Astrocyte (in vitro differentiated cells and primary cell): ENCODE measurements at places on chromosomes 7 and 10.

GRCh38 chr10:33519130-33519860 is 184.8 kb upstream of the NRP1 start:
- no peak for DNase-seq

DNA sequence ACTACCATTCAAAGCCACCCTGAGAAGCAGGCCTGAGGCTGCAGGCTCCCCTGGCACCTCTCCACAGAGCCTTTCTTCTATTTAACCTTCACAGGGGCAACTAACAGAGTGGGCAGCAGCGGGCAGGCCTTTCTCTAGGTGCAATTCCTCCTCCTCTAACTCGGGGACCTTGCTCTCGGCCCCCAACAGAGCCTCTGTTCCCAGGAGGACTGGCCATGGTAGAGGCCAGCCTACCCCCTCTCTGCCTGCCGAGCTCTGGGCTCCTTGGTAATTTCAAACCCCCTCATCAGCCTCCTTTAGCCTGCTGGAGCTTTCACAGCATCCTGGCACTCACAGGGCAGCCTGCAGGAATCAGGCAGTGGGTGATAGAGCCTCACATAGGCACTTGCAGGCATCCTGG is 920.8 kb upstream of the ZNF722 start:
- no peak for DNase-seq

GRCh38 chr7:121084256-121084655 is 95.7 kb downstream of the CPED1 start:
- DNase-seq, result peak; percentile 22

- DNase-seq, result peak; percentile 33
Measured at GRCh38 chr7:27196287-27196767, 3.6 kb downstream of the HOXA13 start.

- DNase-seq, result no peak
Measured at GRCh38 chr7:55575733-55576132, 3.4 kb upstream of the VOPP1 start.

DNA sequence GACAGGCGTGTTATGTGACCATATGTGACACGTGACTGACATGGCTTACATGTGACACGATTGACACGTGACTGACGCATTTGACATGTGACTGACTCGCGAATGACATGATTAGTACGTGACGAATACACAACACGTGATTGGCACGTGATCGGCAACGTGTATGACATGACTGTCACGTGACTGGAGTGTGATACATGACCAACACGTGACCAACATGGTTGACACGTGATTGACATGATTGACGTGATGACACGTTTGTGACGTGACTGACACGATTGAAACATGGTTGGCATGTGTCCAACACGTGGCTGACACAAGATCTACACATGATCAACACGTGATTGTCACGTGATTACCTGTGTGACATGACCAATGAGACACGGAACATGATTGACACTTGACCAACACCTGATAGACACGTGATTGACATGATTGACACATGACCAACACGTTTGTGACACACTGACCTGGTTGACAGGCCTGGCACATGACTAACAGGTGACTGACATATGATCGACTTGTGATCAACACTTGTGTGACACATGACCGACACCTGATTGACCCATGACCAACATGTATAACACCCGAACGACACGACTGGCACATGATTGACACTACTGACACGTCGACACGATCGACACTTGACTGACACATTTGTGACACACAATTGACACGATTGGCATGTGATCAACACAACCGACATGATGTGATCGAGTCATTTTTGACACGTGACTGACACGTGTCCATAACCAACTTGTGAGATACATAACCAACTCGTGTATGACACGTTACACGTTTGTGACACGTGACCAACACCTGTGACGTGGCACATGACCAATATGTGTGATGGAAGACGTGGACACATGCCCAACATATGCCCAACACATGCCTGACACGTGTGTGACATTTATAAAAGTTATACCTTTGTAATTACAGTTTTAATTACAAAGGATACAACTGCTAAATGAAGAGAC is 21.1 kb downstream of the CRPPA start:
- peak; percentile 4 for DNase-seq

DNA sequence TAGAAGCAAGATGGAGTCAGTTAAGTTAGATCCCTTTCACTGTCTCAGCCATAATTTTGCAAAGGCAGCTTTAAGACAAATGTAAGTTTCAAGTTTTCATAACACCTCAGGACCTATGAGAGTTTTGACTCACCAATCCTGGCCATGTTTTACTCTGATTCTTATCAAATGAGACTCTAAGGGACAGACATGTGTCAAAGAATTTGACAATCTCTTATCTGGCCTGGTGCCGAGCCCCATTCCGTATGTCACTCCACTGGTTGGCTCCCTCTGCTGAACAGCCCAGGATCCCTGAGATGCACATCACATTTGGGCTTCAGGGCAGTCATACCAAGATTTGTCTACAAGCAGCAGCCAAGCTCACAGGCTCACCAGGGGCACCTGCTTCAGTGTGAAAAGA is 187.6 kb upstream of the STK17A start:
- no peak for DNase-seq

DNA sequence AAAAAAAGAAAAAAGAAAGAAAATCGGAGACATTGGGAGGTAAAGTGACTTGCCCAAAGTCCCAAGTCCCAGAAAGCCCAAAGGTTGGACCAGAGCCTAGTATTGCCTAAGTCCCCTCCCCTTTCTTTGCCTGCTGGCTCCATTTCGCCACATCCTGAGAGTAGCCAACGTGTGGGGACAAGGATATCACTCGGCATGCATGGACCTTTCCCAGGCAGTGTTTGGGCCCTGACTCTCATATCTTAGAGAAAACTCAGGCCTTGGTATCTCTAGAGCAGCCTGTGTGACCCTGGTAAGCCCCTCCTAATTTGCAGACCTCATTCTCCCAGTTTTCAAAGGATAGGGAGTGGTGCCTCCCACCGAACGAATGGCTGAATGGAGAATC is 294.2 kb upstream of the ZMIZ1 start:
- no peak for DNase-seq

GRCh38 chr7:30702200-30702599 is 19.9 kb upstream of the CRHR2 start:
- no peak for DNase-seq

DNA sequence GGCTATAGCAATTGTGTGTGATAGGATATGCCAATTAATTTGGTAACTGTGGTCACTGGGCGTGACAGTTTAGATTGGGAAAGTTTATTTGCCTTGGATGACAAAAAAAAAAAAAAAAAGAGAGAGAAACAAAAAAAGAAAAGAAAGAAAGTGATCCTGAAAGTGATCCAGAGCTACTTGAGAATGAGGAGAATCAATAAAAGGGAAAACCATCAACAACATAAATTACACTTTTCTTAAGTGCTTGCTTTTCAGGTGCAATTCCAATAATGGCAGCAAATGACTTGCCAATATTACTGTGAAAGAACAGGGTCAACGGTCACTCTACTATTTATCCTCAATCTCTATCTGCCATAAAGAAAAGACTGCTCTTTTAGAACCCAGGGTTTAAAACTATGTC is 191.8 kb upstream of the SEMA3C start:
- no peak for DNase-seq

- no peak for DNase-seq
Measured at GRCh38 chr7:86328801-86329433, 314.8 kb upstream of the GRM3 start.

DNA sequence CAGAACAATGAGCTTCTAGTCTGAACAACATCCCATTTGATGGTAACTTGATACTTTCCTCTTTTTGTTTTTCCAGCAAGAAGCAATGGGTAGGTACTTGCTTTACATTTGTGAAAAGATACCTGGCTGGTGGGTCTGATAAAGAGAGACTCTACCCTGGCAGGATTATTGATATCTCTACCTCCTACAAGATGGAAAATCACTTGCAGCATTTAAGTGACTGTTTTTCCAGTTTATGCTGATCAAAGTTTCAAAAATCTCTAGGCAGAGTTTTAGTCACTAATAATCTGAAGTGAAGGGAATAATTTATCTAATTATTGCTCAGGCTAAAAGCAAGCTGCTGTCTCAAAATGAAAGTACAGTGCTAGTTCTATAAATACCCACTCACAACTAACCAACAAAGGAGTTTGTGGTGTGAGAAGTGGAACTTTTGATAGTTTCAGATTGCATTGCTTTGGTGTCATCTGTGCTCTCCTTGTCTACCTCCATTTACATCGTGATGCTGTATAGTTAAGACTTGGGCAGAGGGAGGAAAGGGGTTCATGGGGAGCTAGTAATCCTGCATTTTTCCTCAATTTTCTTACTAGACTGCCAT is 86.0 kb upstream of the ANKRD1 start:
- no peak for DNase-seq

DNA sequence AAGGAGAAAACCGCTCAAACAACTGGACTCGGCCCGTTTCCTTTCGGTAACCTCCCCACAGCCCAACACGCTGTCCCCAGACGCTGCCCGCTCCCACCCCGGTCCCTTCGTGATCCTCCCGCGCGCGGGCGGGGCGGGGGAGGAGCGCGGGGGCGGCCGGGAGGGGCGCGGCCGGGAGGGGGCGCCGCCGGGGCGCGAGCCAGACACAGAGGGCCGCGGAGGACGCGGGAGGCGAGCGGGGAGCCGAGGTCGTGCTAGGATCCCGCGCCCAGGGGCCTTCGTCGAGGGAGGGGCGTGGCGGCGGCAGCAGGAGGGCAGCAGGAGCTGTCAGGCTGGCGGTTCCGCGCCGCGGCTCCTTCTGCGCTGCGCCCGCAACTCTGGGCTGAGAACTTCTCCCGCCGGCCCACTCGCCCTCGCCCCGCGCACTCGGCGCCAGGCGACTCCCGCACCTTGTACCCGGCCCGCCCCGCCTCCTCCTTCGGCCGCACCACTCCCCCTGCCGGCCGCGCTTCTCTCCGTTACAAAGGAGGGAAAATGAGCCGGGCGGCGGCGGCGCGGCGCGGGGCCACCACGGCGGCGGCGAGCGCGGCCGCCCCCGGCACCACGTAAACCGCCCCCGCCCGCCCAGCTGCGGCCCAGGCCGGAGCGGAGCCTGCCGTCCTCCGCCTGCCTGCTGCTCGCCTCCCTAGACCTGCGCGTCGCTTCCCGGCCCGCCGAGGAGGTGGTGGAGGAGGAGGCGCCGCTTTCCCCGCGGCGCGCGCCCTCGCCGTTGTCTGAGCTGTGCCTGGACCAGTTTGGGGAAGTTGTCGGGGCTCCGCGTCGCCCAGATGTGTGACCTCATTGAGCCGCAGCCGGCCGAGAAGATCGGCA is at the start of gene CDK14:
Gene CDK14, plus strand, starts transcription at position 521 of the 870 bp plus-strand sequence. Its CDS starts 307 bp downstream, at position 828.
- DNase-seq, result peak; percentile 49

DNA sequence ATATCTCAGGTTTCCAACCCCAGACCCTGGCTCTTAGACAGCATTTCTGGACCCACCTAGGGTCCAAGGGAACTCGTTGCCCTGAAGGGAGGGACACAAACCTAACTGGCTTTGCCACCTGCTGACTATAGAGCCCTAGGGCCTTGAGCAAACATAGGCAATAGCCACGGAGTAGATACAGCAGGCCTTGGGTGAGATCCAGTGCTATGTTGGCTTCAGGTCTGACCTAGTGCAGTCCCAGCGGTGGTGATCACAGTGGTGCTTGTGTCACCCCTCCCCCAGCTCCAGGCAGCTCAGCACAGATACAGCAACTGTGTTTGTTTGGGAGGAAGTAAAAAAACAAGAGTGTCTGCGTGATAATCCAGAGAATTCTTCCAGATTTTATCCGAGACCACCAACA is 9.7 kb upstream of the TNKS2 start:
- DNase-seq, result no peak

- no peak for DNase-seq
Measured at GRCh38 chr10:94303929-94304328, 58.8 kb downstream of the NOC3L start.

DNA sequence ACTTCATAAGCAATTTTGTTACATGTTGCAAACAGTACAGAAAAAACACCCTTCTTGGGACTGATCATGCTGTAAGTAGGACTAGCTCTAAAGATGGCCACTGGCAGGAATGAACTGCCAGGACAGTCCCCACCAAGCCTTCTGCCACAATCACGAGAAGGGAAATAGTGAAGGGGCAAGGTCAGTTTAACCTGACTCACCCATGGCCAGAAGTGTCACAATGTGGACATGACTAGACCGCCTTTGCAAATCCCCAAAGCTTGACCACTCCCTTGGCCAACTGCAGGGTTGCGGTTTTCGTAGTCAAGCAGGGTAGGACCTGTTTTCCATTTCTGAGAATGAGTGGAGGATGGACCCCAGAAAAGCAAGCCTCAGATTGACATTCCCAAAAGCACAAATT is 19.4 kb upstream of the FRAT2 start:
- DNase-seq, result no peak

DNA sequence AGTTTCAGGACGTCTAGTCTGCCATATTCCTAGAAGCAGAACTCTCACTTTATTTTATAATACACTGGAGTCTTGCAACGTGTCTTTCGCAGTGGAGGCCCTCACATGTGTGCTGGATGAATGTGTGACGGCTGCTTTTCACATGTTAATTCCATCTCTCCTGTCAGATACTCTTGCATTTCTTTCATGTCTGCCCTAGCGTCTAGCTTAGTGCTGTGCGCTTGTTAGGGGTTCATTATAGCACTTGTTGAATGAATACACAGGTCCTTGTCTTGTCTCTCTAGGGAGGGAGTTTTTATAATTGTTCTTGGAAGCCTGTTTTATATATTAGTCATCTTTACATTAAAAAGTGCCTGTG is 94.4 kb downstream of the MAP3K8 start:
- no peak for DNase-seq
